ENCODE measurements at places on chromosomes 3 and 15. TPM values are rescaled to one million over a fixed set of nuclear protein-coding genes. Genes with fewer than 3 reads are reported as not detected.

Gene CEP19
- total RNA-seq, result 4.1 TPM

GRCh38 chr3:82386647-82387046 is 625.2 kb upstream of the GBE1 start:
- DNase-seq, result no peak

GRCh38 chr3:114331007-114331406 is 37.2 kb downstream of the TIGIT start:
- no peak for DNase-seq

Gene ROBO1
- total RNA-seq, result 73.8 TPM

DNA sequence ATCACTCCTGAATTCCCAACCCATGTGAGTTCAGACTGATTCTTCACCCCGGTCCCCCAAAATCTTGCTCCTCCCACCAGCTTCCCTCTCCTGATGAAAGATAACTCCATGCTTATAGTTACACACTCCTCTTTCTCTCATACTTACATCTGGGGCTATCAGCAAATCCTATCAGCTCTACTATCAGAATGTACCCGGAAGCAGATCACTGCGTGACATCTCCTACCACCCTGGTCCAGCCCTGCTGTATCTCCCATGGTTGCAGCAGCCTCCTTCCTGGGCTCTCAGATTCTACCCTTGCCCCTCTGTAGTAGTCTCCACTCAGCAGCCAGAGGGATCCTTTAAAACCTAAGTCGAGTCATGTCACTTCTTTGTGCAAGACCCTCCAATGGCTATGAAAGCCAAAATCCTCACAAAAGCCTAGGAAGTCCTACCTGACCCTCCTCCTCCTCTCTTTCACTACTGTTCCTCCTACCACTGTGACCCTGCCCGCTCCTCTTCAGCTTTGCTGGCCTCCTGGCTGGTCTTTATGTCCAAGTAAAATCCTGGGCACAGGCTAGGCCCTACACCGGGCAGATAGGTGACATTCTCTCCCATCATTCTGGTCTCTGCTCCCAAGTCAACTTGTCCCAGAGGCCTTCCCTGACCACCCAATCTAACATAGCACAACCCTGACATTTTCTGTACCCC is 16.2 kb downstream of the XIRP1 start:
- no peak for DNase-seq

Gene TTC21A
- 8.7 TPM for total RNA-seq

DNA sequence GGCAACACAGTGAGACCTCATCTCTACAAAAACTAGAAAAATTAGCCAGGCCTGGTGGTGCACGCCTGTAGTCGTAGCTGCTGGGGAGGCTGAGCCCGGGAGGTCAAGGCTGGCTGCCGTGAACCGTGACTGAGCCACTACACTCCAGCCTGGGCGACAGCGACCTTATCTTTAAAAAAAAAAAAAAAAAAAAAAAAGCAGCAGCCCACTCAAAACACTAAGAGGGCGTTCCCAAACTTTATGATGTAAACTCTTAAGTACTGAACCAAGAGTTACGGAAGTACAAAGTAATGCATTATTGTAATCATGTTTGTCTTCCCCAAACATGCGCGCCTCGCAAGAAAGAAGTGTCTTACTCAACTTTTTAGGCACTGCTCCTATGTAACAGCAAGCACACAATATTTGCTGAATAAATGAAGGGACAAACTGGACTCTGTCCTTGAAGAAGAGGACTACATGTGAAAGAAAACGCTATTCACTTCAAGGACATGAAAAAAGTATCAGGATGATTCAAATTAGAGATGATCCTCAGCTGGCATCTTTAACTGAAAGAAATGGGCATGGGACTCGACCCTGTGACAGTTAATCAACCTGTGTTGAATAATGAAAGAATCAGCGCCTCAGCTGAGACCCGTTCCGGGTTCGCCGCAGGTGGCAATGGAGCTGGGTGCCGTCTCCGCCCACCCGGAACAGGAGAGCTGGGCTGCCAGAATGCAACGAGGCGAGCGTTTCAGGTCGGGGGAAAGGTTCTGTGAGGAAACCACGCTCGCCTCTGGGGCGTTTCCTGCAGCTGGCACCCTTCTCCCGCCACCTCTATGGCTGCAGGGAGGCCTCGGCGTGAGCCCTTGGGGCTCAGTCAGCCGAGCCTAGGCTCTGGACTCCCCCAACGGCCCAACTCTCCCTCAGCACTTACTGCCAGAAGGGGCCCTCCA is 718 bp downstream of the SPG11 start:
- peak; percentile 85 for DNase-seq
